ENCODE measurements at places on chromosomes 2 and 18.

DNA sequence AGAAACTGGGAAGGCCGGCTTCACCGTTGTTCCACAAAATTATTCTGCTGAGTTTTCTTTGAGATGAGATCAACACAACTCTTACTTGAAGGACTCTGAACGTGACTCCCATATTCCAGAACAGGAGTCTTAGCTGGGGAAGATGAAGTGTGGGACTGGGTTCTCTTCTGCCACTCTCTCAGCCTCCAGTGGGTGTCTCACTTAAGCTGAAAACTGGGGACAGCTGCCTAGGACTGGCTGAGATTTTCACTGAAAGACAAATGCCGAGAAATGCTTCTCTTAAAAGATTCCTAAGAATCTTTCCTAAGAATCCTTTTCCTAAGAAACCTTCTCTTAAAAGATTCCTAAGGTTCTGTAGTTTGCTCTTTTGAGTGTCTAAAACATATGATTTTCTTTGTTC lies 156.6 kb upstream of the LHCGR start:
- no peak for DNase-seq

GRCh38 chr2:64092502-64092901 lies 51.7 kb downstream of the PELI1 start:
- no peak for DNase-seq

GRCh38 chr2:173966274-173967098 lies 1.3 kb upstream of the SP3 start:
- DNase-seq, result no peak

- DNase-seq, result no peak
These were observed 294.8 kb downstream of the ZEB2 start for GRCh38 chr2:144225076-144225475.

Measured in NCI-H526 (cell line).